ENCODE measurements at places on chromosomes 1 and 21.

- no peak for DNase-seq
These were observed 591.8 kb downstream of the ADGRL2 start for GRCh38 chr1:82392513-82392912.

- DNase-seq, result no peak
These were observed 16.2 kb downstream of the KYAT3 start for GRCh38 chr1:88976235-88976634.

- DNase-seq, result no peak
These were observed 14.7 kb downstream of the INTS3 start for GRCh38 chr1:153742411-153743142.

GRCh38 chr1:19744886-19745285, 54.8 kb downstream of the TMCO4 start:
- DNase-seq, result no peak

DNA sequence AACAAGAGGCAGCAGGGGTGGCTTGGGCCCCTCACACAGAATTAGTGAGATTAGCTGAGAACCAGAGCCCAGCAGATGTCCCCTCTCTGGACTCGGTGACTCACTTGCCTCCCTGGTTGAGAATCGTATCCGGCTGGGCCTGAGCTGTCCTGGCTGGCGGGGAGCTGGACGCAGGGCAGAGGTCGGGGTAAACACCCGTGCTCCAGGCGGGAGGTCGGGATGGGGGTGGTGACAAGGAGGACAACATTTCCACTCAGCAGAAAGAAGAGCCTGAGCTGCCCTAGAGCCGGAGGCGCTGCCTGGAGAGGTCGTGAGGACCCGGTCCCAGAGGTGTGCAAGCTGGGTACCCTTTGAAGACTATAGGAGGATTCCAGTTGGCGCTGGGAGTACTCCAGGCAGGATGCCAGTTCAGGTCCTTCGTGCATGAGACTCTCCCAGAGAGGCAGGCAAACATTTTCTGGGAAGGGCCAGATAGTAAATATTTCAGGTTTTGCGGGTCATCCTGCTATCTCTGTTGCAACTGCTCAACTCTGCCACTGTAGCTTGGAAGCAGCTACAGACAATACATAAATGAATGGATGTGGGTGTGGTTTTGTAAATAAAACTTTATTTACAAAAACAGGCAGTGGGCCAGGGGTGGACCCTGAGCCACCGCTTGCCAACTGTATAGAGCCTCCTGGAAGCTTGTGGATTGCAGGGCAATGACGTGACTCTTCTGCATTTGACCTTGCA, 116.8 kb upstream of the WNT4 start:
- DNase-seq, result no peak

DNA sequence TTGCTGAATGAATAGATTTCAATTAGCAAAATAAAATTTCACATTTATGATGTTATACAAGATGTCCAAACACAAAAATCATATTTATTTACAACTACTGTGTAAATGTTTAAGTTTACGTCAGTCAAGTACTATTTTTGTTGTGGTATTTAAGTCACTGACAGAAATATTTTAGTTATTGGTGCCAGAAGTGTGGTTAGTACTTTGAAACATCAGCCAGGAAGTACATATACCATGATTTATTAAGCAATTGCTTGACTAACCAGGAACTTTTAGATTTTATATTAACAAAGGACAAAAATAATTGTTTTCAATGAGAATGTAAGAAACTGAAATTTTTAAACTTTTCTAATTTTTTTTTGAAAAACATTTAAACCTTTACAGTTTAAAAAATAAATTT, 2.4 kb upstream of the FCRL4 start:
- no peak for DNase-seq

- DNase-seq, result no peak
These were observed 89.0 kb downstream of the PSMG1 start for GRCh38 chr21:39094087-39094780.
